Type B pancreatic cell (in vitro differentiated cells): ENCODE measurements at places on chromosomes 16 and 17.

- DNase-seq = no peak
These were observed 6.6 kb upstream of the SUPT4H1 start for GRCh38 chr17:58358408-58359172.

DNA sequence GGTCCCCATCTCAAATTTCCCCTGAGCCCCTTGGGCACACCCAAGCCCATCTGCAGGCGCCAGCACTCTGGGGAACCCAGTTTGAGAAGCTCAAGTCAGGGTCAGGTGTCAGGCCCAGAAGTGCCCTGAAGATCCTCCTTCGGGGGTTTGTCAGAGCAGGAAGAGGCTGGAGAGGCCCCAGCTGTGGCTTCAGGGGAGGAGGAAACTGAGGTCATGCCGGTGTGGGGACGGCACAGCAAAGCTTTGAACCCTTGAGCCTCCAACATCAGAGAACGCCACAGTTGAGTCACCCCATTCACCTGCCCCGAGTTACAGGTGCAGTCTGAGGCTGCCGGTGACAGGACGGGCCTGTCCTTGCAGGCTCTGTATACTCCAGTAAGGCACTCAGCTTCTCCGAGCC lies 140.2 kb upstream of the CIBAR2 start:
- DNase-seq = no peak

- no peak for DNase-seq
These were observed 31.2 kb downstream of the NXN start for GRCh38 chr17:948284-948852.

- DNase-seq = no peak
These were observed 198.4 kb downstream of the CYB561 start for GRCh38 chr17:63247706-63248105.

DNA sequence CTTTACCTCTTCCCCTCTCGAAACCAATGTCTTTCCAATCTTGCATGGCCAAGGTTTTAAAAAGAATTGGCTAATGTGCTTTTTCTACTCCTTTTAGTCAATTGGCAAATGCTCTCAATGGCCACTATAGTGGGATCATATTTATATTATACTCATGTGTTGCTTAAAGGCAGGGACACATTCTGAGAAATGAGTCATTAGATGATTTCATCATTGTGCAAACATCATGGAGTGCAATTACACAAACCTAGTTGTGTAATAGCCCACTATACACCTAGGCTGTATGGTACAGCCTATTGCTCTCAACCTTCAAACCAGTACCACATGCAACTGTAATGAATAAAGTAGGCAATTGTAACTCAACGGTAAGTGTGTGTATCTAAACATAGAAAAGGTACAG lies 180.9 kb downstream of the HS3ST3A1 start:
- no peak for DNase-seq
